Activated CD8-positive, alpha-beta memory T cell treated with anti-CD3 and anti-CD28 coated beads, Interleukin-2, amount 50 U/mL, for 4 hours (primary cell): ENCODE measurements at places on chromosomes 3 and 15.

GRCh38 chr3:146542179-146542578 is 2.2 kb downstream of the PLSCR1 start:
- DNase-seq, result no peak

DNA sequence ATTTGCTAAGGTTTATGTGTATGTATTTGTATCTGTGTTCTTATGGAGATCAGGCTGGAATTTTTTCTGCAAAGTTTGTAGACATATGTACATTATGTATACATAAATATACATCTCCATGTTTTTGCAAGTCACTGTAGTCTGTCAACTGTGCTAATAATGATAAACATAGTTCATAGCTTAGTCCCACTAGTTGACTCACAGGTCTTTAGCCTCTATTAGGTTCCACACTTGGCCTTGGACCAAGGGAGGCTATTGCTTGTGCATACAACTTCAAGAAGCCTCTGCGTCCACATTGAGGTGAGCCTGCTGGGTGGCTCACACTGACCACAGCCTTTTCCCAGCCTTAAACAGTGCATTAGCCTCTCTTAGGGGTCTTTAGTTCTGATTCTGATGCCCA is 243.8 kb upstream of the PEX5L start:
- DNase-seq, result no peak

DNA sequence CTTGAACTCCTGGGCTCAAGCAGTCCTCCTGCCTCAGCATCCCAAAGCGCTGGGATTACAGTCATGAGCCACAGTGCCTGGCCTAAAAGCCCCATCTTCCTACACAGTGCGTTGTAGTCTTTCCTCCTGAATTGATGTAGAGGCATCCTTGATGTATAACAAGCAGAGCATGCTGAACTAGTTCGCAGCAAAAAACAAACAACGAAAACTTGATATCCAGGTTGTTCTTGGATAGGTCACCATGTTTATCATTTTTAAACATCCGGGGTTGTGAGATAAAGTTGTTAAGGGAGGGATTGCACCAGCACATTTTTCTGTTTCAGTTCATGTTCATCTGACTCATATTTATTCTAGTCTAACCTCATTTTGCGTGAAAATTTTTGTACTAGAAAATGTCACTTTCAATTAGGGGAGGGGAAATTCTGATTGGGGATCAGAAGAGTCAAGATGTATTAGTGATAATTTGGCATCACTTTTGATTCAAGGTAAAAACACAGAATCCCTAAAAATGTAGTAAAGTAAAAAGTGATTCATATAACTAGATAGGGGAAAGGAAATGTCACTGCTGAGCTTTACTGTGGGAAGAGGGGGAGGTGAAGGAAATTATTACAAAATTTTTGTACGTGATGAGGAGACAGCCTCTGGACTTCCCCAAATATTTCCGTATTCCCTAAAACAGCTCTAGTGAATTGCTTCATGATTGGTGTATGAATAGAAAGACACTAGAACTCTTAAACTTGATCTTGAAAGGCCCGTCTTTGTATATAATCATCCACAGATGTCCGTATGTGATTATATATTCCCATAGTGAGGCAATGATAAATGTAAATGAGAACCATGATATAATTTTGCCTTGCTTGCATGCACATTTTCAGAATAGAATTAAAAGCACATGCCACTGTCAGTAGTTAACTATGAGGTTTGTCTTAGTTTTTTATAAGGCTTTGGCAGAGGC is 22.9 kb downstream of the RAB8B start:
- no peak for DNase-seq

DNA sequence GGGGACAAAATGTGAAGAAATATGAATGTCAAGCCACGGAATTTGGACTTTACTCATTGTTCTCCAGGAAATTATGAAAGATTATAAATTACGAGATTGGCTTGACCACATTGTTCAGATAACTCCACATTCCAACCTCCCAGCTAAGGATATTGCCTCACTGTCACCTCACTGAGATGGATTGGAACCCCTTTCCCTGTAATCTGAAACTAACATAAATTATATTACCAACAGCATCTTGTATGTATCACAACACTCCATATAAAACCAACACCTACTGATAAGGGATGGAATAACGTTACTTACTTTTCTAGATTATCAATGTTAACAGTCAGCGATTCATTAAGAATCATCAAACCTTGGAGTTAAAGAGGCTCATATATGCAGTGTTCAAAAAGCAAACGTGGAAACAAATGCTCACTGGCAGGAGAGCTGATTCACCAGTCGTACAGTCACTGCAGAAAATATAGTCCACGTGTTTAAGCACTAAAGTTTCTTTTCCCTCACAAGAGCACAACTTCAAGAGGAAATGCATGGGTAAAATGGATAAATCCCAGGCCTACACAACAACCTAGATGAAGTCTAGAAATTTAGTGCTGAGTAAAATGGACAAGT is 451.5 kb downstream of the FGF12 start:
- no peak for DNase-seq

DNA sequence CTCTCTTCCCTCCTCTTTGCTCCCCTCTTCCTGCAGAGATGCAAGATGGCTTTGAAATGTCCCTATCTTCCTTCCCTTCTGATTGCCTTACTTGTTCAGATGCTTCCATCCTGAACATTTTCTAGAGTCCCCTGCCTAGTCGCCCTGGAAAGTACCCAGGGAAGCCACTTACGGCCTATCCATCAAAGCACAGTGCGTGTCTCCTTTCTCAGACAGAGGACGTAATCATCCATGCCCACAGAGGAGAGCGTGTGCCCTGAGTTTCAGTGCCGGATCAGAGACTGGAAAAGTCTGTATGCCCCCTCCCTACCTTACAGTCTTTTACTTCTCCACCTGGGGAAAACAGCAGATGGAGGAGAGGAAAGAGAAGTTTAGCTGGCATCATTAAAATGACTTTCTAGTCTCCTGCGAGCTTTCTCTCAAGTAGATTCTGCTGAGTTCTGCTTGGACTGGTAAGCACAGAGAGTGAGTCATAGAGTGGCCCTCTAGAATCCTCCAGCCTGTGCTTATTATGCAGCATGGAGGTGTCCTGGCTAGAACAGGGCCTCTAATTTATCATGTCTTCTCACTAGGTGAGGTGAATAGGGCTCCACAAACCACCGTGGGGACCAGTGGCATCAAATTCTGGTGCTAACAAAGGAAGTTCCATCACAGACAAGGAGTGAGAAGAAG is 114.6 kb downstream of the SLCO3A1 start:
- no peak for DNase-seq

DNA sequence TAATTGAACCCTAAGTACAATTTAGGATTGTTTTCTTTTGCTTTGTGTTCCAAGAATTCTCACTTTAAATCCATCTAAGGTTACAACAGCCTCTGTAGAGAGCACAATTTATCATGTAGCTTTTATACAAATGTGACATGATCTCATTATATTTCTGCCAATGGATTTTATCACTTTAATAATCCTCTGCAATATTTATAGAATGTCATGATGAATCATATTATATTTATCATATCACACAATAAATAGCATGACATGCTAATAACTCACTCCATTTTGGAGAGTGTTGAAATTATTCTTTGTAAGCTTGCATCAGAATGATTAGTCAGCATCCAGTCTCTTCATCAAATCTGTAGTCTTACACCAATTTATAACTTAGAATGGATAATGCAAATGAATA is 280.6 kb upstream of the ZNF717 start:
- DNase-seq, result no peak

GRCh38 chr15:41104234-41104633 is 11.8 kb downstream of the INO80 start:
- DNase-seq, result no peak
